ENCODE measurements at places on chromosomes 1 and 21.

- no peak for DNase-seq
These were observed 4.3 kb upstream of the GNG5 start for GRCh38 chr1:84510668-84511067.

DNA sequence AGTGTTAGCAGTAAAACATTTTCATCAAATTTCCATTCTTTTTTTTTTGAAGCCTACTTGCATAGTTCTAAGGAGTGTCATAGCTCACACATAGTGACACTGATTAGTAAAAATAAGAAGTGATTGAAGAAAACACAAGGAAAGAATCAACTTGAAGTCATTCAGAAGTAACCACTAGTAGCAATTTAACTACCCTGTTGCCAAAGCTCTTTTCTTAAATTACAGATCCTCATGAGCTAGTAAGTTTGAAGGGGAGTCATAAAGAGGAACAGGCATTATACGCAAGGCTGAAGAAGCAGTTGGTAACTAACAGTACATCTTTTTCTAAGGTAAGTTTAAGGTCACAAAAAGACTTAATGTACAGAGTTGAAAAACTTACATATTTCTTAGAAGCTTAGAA is 332.2 kb downstream of the CHRM3 start:
- no peak for DNase-seq

- DNase-seq = no peak
These were observed 453.7 kb upstream of the RUNX1 start for GRCh38 chr21:35502821-35503220.

GRCh38 chr21:34611528-34611927 is 3.4 kb downstream of the RCAN1 start:
- DNase-seq = no peak

DNA sequence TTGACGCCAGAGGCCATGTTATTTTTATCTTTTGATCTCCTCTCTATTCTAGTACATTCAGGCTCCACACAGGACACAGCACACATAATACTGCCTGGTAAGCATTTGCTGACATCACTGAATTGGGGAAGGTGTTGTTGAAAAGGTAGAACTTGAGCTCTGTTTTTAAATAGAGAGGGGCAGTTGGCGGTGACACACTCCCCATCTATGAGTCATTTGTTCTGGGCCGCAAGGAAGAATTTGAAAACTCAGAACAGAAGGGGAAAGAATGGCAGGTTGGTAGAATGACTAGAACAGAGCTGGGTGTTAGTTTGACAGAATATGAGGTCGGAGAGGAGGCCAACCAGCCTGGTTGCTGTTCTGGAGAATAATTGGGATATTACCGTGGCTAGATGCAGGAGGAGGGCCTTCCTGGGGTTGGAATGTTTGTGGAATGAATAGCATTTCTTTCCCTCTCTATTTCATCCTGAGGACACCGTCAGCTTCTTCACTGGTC is 52.1 kb upstream of the ERRFI1 start:
- DNase-seq = no peak

GRCh38 chr1:85058311-85058710 is 10.0 kb upstream of the MCOLN3 start:
- DNase-seq = no peak

DNA sequence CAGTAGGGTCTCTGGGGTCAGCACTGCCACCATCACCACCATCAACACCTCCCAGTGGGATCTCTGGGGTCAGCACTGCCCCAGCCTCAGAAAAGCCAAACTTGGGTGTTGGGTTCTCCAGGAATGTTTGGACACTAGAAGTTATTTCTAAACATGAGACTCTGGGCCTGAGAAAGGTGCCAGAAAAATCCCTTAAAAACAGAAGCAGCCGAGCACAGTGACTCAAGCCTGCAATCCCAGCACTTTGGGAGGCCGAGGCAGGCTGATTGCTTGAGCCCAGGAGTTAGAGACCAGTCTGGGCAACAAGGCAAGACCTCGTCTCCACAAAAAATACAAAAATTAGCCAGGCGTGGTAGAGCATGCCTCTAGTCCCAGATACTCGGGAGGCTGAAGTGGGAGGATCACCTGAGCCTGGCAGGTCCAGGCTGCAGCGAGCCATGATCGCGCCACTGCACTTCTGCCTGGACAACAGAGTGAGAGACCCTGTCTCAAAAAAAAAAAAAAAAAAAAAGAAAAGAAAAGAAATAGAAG is 470 bp downstream of the PTAFR start:
- no peak for DNase-seq

GRCh38 chr1:41108696-41109275 is 87.3 kb upstream of the SLFNL1 start:
- no peak for DNase-seq

- no peak for DNase-seq
These were observed 33.0 kb downstream of the KCNC4 start for GRCh38 chr1:110243146-110243545.

GRCh38 chr1:172642970-172643369 is 15.9 kb upstream of the FASLG start:
- no peak for DNase-seq

DNA sequence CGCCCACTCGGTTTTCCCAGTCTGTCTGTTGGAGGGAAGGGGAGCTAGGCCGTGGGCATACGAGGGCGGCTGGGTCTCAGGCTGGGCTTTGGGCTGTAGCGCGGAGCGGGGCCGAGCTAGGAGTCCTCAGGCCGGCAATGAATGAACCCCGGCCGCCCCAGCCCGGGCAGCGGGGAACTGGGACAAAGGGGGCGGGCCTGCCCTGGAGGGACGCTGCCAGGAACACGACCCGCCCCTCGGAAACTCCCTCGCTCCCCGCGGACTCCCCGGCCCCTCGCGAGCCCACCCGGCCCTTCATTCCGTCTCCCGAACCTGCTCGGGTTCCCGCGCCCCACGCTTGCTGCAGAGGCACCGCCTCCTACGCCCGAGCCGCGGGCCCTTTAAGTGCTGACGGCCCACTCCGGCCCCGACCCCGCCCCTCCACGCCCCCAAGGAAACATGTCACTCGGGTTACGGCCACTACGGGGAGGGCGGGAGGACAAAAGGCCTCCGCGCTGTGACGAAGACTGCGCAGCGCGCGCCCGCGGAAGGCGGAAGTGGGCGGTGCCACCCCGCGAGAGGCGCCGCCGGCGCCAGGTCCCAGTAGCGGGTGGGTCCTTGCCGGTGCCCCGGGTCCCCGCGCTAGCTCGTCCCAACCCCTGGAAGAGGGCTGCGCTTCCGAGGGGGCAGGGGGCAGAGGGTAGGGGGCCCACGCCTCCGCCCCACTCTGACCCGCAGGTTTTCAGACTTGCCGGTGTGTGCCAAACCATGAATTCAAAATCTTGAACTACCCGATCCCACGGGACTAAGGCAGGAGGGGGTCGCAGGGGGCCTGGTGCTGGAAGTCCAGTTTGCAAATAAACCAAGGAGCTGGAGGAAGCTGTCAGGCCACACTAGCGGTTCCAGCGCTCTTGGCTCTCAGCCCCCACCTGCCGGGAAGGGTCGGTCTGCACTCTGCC is at the start of gene GALE:
Gene GALE, minus strand, starts transcription at position 355 of the 938 bp plus-strand sequence. CDS start 1,747 bp downstream, outside the sequence.
- peak; percentile 98 for DNase-seq

GRCh38 chr1:218478336-218478735 is 133.2 kb downstream of the TGFB2 start:
- DNase-seq = no peak

DNA sequence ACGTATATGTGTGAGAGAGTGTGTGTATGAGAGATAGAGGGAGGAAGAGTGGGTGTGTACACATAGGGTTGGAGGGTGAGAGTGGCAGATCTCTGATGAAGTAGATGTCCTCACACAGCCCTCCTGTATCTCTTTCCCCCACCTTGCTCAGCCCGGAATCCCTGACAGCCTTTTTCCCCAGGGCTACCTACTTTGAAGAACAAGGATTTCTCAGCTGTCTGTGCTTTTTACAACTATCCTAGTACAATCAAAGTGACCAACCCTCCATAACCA is 29.1 kb upstream of the CADM3 start:
- no peak for DNase-seq

GRCh38 chr1:193588311-193589082 is 402.1 kb upstream of the B3GALT2 start:
- no peak for DNase-seq
